ENCODE measurements at places on chromosomes 16 and 17. TPM values are rescaled to one million over a fixed set of nuclear protein-coding genes. Genes with fewer than 3 reads are reported as not detected.

DNA sequence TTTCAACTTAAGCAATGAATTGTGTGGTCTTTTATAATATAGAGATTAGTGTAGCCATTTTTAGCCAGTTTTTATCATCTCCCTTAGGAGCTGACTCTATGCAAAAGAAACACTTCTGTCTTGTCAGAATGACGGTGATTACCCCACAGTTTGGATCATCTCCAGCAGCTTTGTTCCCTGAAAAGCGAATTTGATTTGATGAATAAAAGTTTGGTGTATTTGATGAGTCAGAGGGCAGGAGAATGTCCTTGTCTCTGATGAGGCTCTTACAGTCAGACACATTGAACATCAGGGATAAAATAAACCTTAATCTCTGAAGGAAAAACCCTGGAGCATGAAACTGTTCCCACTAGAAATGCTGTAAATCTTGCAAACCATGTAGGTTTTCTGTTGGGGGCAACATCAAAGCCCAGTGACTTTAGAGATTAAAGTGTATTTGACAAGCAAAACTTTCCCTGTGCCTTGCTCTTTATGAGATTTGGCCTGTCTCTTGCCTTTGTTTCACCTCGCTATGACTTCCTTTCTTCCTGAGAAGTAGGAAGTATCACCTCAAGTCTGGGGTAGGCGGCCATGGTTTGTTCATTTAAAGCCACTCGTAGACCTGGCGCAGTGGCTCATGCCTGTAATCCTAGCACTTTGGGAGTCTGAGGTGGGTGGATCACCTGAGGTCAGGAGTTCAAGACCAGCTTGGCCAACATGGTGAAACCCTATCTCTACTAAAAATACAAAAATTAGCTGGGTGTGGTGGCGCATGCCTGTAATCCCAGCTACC lies 209.3 kb downstream of the FTO start:
- DNase-seq: peak; percentile 89
- peaks cover 14% of the 10 kb centered on the region for H3K4me1 ChIP-seq
- H3K27ac ChIP-seq: peak overlapping the region; percentile 13
- no peaks in the 10 kb centered on the region for H3K27me3 ChIP-seq
- no peaks in the 10 kb centered on the region for H3K36me3 ChIP-seq
- H3K4me3 ChIP-seq: no peak overlapping the region

The CA10 gene
- not detected for total RNA-seq

The FDXR gene
- total RNA-seq: 21.2 TPM

DNA sequence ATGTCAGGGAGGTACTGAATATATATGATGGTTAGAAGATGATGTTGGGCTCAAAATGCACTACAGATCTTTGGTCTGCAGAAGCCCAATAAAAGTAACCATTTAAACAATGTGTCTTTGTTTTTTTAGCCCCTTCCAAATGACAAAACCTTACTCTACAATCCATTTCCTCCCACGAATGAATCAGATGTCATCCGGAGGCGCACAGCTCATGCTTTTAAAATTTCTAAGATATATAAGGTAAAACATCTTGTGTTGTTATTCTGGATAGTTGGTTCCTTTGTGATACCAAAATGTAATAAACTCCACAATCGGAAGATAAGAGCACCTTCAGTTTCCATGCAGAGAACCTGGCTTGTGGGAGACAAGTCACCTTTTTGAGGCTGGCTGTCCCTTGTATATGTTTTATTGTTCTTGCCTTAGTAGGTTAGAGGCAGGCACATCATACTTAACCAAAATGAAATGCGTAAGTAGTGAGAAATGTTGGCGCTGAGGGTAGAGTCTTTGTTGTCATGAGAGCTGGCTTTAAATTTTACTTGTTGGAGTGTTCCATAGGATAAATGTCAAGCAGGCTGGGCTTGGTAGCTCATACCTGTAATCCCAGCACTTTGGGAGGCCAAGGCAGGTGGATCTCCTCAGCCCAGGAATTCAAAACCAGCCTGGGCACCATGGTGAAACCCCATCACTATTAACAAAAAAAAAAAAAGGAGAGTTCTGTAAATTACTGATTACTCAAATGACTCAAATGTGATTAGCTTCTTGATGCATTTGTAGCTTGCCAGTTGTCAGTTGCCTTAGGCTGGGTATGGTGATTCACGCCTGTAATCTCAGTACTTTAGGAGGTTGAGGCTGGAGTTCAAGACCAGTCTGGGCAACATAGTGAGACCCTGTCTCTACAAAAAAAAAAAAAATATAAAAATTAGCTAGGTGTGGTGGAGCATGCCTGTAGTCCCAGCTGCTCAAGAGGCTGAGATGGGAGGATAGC lies 19.7 kb upstream of the SNTB2 start:
- peak; percentile 59 for DNase-seq
- H3K27me3 ChIP-seq: no peaks in the 10 kb centered on the region
- H3K4me1 ChIP-seq: peaks cover 40% of the 10 kb centered on the region
- peak overlapping the region; percentile 16 for H3K4me3 ChIP-seq
- H3K27ac ChIP-seq: peak overlapping the region; percentile 68

DNA sequence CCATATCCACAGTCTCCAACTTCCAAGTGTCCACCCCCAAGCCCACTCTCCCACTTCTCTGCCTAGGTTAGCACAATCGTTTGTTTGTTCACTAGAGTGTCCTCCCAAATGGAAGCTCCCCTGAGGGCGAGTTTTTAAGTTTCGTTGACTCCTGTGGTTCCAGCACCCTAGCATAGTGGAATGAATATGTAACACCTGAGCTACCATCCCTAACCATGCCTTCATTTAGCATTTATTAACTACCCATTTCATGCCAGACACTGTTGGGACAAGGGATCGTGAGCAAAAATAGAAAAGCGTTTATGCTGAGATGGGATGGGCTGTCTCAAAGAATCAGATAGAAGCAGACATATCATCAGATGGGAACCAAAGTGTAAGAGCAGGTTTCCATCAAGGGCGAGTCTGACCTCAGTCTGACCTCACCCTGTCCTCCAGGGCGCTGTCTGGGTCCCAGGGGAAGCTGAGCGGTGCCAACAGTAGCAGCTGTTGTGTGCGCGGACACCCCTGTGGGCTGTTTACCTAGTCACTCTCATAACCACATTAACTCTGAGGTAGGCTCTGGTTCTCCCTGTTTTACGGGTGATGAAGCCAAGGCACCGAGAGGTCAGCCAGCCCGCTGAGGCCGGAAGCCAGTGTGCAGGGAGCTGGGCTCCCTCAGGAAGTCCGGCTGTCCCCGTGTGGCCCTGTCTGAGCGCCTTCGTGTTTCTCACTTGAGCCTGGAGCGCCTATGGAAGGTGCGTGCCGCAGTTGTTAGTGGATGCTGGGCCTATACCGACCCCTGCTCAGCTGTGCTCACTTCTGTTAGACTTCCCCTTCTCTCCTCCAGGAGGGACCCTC lies 6.2 kb downstream of the CNP start:
- peaks cover 21% of the 10 kb centered on the region for H3K4me1 ChIP-seq
- no peaks in the 10 kb centered on the region for H3K27me3 ChIP-seq
- DNase-seq: no peak
- H3K4me3 ChIP-seq: no peak overlapping the region

- H3K27me3 ChIP-seq: no peaks in the 10 kb centered on the region
- DNase-seq: peak; percentile 5
- H3K4me3 ChIP-seq: no peak overlapping the region
- H3K36me3 ChIP-seq: no peaks in the 10 kb centered on the region
Measured at GRCh38 chr17:33106525-33107165, 115.0 kb downstream of the SPACA3 start.

The CRAMP1 gene
- 6.3 TPM for total RNA-seq

Measured in GM23248 (cell line).